Colonic mucosa (tissue), 4 donors: ENCODE measurements at places on chromosomes 2 and 18. TPM values are rescaled to one million over a fixed set of nuclear protein-coding genes. Genes with fewer than 3 reads are reported as not detected.

Gene ADRA2B
- 0.90 TPM for total RNA-seq

Gene CDK15
- total RNA-seq = 0.72 TPM

Gene NYAP2
- 0.05 TPM for total RNA-seq

Gene RAD51AP2
- total RNA-seq = 0.11 TPM

Gene SFXN5
- 16.1 TPM for total RNA-seq

Gene ELOA2
- total RNA-seq = not detected

Gene TRIM43
- not detected for total RNA-seq

Gene TEX51
- not detected for total RNA-seq

GRCh38 chr2:162210385-162210784 is 32.9 kb downstream of the FAP start:
- DNase-seq = no peak

DNA sequence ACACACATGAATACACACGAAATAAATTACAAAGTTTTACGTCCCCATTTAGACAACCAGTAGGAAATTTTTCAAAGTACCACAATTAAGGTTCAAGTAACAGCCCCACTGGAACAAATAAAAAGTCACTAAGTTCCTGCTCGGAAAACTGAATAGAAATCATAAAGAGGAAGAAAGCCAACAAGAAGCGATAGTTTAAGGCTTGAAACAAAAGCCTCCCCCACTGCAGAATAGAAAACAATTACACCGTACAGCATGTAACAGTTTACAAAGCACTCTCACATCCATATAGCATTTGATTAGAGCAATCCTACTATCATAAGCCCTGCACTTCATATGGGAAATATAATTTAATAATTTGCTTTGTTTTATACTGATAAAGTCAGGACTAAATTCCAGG is 15.5 kb downstream of the KLF7 start:
- no peak for DNase-seq

- no peak for DNase-seq
Observed at GRCh38 chr2:158644139-158644538, 151.0 kb upstream of the DAPL1 start.

- DNase-seq = peak; percentile 69
Observed at GRCh38 chr2:143259368-143259958, 130.2 kb downstream of the ARHGAP15 start.

- DNase-seq = no peak
Observed at GRCh38 chr2:101041413-101041812, 39.3 kb downstream of the RPL31 start.

DNA sequence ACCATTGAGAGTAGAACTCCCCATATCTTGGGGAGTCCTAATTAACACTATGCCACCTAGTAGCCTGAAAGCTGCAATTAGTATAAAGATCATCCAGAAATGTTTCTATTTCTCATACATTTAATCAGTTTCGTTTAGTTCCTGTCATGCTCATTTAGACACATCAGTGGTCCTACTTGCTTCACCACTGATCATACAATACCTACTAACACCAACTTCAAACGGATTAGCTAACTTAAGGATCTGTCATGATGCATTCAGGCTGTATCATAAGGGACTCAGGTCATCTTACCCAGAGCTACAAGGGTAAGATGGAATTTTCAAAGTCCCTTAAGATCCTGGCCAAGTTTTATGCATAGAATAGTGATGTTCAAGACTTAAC is 6.8 kb downstream of the SRSF7 start:
- DNase-seq = no peak

DNA sequence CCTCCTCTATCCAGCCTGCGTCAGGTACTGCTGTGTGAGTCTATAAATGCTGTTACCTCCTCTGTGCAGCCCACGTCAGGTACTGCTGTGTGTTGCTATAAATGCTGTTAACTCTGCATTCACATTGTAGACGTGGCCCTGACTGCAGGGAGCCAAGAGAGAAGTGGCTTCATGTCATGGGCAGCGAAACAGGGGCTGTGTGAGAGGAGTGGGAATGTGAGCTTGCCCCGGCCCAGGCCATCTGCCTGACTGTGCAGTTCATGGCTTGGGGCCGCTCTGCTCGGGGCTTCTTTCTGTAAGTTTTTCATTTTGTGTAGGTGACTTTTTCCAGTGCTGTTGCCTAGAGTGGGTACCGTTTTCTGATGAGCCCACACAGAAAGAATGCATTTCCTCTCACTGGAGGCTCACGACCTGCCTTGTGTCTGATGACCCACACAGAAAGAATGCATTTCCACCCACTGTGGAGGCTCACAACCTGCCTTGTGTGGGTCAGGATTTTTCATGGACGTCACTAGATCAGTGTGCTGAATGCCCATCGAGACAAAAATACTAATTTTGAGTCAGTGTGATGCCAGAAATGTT is 104.5 kb downstream of the SNTG2 start:
- no peak for DNase-seq

DNA sequence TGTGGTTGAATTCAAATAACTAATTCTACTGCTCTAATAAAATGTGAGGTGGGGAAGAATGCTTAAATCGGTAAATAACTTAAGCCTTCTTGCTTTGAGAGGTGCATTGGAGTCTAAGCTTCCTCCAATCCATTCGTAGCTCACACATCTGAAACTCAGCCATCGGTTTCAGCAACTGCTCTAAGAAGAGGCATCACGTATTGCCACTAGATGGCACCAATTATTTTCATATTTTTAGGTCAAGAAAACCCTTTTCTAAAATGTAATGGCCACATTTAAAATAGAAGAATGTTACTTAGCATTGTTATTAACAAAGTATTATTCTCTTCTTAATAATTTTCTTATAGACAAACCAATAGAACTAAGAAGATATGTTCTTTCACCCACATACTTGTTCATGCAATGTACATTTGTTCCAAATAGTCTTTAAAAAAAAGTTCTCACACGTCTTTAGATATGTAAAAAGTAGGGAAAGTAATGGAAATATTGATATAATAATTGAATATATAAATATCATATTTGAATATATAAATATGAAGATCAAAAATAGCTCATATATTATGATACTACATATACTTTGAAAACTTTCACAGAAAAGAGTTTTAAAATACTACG is 229.8 kb downstream of the CCDC178 start:
- DNase-seq = no peak

DNA sequence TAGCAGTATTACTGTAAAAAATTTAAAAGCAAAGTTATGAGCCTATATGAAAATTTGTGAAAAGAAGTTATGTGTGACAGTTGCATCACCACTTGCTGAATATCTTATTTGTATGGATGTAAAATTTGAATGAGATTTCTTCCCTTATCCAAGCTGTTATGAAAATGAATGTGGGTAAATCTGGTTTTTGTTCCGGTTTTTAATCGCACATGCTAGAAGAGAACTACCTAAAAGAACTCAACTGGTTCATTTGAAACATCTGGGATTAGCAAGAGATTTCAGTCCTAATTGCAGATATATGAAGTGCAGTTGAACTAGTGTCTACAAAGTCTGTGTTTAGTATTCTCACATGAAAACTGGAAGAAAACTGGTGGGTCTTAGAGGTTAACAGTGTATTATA is 467.1 kb upstream of the SPHKAP start:
- no peak for DNase-seq

DNA sequence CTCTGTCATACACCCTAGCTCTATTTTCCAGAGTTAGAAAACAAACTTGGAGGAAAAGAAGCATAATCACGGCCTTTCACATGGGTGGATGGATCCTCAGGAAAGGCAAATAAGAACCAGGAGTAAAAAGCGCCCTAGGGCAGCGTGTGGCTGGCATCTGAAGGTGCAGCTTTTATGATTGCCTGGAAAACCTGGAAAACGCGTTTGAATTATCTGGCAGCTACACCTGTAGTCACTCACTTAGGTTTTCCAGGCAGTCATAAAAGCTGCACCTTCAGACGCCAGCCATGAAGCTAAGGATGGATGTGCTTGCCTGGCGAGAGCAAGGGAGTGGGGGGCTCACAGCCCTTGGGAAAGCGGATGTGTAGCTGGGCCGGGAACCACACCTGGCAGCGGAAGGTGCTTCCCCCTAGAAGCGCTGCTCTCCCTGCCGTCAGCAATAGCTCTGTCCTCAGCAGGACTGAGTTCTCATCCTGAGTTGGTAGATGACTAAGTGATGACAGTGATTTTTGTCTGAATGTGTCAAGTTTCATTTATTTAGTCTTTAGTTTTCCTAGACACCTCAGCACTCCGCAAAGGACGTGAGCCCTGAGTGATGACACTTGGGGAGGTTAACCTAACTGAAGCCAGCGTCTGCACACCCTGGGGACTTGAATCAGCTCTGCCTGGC is 82.0 kb downstream of the DCDC2C start:
- DNase-seq = no peak

GRCh38 chr18:11851806-11852337 is 659 bp downstream of the CHMP1B start:
- peak; percentile 53 for DNase-seq

GRCh38 chr2:37833423-37833822 is 91.7 kb upstream of the RMDN2 start:
- no peak for DNase-seq

DNA sequence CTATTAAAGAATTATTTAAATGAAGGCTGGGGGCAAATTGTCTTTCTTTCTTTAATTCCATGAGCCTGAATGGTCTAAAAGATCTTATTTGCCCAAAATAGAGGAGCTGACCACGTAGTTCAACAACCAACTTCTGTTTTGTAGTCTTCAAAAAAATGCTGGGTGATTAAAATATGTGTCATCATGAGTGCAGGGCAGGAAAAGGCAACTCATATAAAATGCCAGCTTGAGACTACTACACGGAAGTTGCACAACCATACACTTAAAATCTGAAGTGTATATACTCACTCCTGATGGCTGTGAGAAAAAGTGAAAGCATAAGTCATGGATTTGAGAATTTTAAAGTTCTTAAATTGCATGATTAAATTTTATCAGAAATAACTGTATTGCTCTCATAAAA is 210.9 kb downstream of the DYM start:
- DNase-seq = no peak

DNA sequence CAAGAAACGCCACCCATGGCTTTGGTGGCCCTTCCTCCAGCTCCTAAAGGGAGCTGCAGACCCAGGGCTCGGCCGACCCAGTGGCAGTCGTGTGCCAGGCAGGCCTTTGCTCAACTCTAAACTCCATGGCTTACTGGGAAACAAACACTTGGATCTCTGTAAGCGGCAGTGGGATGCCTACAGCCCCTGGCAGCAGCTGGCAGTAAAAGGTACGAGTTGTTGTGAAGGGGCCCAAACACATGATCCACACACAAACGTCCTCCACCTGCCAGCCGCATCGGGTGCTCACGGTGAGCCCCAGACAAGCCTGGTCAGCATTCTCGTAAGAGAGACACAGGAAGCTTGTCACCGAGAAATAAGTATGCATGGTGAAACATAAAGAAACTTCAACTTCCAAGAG is 214.9 kb downstream of the MGAT5 start:
- DNase-seq = no peak

DNA sequence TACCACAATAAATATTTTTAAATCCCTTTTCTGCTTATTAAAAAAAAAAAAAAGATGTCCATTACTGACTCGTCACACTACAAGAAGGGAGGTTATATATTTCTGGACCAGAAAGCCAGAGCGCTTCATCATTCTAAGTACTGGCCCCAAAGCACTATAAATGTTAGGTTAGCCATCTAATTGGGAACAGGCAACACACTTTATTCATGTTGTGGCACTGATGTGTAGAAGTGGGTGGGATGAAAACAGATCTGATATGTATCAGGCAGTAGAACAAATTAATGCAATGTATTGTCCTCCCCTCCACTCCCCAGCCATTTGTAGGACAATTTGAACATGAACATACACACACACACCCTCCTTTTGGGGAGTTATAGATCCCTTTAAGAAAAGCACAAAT is 24.4 kb downstream of the LANCL1 start:
- DNase-seq = no peak

DNA sequence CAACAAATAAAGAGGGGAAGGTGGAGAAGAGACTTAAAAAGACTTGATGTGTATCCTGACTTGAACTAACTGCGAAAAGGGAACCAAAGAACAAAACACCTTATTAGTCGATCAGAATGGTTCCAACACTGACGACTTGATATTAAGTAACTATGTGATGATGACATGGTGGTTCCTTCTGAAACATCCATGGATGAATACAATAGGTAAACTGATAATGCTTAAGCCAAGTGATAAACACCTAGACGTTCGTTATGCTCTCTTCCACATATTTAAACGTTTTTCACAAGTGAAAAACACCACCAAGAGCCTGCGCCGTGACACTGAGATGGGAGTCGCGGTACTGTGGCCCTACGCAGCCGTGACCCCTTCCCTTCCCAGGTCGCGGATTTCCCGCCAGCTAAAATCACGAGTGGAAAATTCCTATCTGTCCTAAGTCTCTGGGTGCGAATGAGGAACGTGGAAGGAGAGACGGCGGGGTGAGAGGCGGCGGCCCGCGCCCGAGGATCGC is 797 bp downstream of the TTC32 start:
- DNase-seq = no peak

GRCh38 chr2:25339211-25339674 is 2.5 kb downstream of the DNMT3A start:
- no peak for DNase-seq

DNA sequence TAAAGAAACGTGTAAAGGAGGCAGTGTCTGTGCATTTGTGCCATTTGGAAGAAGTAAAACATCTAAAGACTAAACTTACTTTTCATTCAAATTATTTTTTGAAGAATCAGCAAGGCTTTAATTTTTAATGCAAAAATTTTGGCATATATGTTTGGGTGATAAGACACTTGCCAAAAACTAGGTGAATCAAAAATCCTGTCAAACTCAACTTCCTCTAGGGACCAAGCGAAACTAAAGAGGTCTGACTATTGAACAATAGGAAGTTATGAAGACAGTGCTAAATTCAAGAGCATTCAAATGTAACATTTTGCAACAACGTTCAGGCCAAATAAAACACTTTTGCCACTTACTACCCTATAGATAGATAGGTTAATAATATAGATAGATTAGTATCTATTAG is 306.1 kb downstream of the NOL4 start:
- no peak for DNase-seq

GRCh38 chr18:23825978-23826405 is 136.7 kb downstream of the LAMA3 start:
- DNase-seq = no peak

- no peak for DNase-seq
Observed at GRCh38 chr2:44582363-44583008, 220.7 kb downstream of the CAMKMT start.

GRCh38 chr18:54807303-54807702 is 21.0 kb upstream of the RAB27B start:
- DNase-seq = no peak

GRCh38 chr2:74542978-74543377 is 10.8 kb downstream of the LOXL3 start:
- no peak for DNase-seq

- DNase-seq = no peak
Observed at GRCh38 chr18:53101536-53102105, 761.6 kb downstream of the DCC start.

GRCh38 chr2:238274152-238274865 is 14.1 kb downstream of the PER2 start:
- DNase-seq = peak; percentile 56

- DNase-seq = no peak
Observed at GRCh38 chr2:85649201-85650190, 18.5 kb downstream of the SFTPB start.

GRCh38 chr2:162967147-162967546 is 128.6 kb upstream of the KCNH7 start:
- no peak for DNase-seq

- DNase-seq = peak; percentile 69
Observed at GRCh38 chr18:58216071-58216481, 172.1 kb downstream of the NEDD4L start.
